ENCODE measurements at places on chromosomes 12 and 14.
A peak's percentile ranks its signal among the peaks of the same experiment; 100 is the strongest.

GRCh38 chr14:58107947-58108552 lies 44.0 kb downstream of the ARMH4 start:
- DNase-seq = peak; percentile 80

GRCh38 chr12:3101309-3102024 lies 24.3 kb downstream of the TSPAN9 start:
- DNase-seq = no peak

DNA sequence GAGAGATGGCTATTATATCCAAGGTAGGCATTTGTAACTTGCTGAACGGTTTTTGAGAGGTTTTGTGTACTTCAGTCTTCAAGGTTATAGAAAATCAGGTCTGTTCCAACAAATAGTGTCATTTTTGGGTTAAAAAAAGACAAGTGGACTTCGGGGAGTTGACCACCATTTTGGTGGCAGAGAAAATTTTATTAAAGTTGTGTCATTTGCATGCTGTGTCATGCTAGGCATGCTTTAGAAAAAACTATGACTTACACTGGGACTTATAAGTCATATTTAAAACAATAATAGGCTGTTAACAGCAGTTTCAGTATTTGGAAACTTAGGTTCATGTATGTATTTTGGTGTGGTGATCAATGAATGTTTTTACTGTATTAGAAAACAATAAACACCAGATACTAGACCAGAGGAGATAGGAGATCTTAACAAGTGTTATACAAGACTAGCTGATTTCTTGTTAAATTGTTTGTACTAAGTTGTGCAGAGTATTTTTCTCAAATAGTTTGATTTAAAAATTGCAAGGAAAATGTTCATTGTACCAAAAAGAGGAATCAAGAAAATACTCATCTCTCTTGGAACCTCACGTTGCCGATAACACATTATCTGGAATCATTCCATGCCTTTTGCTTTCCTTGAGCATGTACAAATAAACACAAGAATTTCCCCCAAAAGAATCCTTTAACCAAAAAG lies 1.4 kb downstream of the RAN start:
- no peak for DNase-seq

DNA sequence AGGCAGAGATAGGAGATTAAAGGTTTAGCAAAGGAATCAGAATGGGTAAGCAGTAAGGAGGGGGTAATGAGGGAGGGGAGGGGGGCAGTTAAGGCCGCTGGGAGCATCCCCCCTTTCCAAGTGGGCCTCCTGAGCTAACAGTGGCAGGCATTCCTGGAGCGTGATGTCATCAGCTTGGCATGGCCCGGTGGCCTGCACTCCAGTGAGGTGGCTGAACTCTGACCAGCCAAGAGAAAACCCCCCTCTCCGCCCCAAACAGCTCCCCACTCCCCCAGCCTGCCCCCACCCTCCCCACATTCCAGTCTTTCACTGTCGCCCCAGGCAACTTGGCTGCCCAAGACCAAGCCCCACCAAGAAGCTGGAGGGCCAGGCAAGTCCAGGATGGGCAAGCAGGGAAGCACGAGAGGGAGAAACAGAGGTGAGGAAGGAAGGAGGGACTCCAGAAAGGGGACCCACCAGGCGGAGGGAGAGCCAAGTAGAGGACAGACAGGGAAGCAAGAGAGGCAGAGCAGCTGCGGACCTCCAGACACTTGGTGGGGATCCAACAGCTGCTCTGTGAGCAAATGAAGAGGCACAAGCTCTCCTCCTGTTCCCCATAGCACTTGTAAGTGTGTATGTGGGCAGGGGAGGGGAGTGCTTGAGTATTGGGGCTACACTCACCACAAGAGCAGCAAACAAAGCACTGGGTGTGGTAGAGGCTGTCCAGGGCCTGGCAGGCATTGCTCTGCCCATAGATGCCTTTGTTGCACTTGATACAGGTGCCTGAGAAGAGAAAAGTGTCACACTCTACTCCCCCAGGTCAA lies 4.5 kb downstream of the AJUBA start:
- no peak for DNase-seq

DNA sequence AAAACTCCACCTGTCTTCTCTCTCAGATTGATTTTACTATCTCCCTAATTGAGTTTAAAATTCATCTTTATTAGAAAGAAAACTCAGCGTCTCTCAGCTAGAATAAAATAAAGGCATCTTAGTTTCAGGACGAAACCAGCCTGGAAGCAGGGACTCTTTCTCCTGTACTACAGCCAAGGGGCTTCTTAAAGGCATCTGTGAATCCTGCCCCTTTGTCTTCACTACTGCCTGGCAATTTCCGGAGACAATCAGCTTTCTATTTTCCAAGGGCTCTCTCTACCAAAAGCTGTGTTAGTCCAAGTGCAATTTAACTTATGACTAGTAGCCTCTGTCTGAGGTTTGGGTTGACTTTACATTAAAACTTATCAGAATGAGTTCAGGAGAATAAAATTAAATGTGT lies 623.3 kb upstream of the FOXG1 start:
- DNase-seq = peak; percentile 16

DNA sequence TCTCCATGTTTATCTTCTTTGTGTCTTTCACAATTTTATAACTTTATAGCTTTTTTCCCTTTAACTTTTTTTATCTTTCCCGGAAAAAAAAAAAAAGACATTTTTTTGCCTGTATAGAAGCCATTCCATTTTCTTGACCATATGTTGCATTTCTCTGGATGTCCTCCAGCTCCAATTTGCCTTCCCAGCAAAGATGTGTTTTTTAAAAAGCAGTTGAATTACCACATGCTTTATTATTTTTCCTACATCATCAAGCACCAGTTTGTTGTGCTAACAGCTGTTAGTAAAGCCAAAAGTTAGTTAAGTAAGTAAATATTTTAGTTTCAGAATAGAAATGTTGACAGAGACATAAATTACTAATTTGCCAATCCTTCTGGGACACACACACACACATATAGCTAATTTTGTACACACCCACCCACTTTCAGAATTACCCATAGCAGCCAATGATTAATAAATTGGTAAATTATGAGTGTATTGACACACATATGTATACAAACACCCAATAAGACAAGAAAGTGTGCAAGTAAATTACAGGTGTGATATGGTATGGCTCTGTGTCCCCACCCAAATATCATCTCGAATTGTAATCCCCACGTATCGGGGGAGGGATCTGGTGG lies 118.3 kb downstream of the SLC38A6 start:
- DNase-seq = no peak

GRCh38 chr12:90401185-90401584 lies 553.8 kb downstream of the CCER1 start:
- no peak for DNase-seq

DNA sequence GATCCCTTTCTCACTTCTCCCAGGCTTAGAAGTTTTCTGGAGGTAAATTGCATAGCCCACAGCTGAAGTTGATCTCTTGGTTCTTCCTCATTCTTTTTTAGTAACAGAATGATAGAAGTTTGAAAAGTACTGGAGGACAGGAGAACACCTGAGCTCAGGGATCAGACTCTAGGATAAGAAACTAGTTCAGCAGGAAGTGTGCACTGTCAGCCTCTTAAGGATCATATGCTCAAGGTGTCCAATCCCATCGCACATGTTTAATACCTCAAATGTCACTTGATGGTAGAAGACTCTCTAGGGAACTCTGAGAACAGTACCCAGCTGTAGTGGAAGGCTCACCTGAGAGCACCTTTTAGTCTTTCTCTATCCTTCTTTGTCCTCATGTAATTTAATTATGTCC lies 14.7 kb upstream of the LIMA1 start:
- no peak for DNase-seq

GRCh38 chr14:68695856-68696255 lies 97.0 kb downstream of the ZFP36L1 start:
- DNase-seq = no peak

DNA sequence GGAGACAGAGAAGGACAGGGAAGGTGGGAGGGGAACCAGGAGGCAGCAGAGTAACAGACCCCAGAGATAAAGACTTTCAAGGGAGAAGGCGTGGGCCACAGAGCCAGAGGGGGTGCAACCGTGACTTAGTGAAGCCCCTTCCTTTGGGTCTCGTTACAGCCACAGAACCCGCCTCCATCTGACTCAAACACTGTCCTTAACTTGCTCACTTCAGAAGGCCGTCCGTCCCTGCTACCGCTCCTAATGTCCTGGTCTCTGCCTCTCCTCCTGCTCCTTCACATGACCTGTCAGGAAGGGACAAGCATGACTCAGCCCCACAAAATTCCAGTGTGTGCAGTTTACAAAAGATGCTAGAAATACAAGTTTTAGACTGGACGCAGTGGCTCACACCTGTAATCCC lies 18.0 kb downstream of the RIMBP2 start:
- no peak for DNase-seq

GRCh38 chr12:74641262-74641661 lies 103.6 kb downstream of the ATXN7L3B start:
- DNase-seq = no peak

DNA sequence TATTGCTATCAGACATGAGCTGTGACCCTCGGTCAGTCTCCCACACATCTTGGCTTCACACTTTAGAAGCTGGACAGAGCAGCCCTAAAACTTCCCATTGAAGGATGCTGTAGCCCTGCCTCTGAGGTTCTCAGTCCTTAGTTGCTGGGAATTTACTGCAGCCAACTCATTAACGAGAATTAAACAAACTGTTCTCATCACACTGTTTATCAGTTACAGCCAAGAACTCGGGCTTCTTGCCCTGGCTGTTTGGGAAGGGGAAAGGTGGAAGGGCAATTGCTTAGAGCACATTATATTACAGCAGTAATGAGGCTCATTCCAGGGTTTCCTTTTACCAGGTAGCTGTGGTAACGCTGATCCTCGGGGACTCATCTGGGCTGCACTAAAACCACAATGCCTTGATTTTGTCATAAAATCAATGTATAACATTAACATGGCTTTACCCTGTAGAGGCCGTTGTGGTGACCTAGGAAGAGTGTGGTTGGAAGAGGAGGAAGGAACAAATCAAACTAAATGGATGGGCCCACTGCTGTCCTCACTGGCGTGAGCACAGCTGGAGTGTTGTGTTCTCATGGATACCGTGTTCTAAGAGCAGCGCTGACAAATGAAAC lies 87.1 kb downstream of the GPR135 start:
- peak; percentile 12 for DNase-seq

DNA sequence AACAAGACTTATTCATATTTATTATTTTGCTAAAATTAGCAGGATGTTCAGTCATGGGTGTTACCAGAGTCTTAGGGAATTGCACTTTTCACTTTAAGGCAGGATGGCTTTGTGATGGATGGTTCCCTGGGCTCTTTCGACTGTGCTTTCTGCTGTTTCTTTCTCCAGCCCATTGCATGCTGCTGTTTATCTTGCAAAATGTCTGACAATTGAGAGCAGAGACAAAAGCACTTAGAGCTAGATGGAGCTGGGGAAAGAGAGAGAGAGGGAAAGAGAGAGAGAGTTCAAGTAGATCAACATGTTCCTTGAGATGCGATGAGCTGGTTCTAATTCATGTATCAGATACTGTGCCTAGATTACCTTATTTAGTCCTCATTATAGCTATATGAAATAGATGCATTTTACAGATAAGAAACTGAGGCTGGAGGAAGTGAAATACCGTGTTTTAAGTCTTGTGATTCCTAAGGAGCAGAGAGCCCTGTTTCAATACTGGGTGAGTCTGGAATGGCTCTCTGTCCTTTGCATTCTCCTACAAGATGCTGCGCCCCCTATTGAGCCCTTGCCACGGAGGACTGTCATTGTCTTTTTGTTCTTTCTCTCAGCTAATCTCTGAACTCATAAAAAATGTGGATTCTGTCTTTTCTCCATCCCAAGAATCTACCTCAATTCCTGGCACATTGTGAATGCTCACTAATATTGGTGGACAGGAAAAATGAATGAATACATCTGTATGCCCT lies 227.9 kb downstream of the ALG10B start:
- DNase-seq = no peak

DNA sequence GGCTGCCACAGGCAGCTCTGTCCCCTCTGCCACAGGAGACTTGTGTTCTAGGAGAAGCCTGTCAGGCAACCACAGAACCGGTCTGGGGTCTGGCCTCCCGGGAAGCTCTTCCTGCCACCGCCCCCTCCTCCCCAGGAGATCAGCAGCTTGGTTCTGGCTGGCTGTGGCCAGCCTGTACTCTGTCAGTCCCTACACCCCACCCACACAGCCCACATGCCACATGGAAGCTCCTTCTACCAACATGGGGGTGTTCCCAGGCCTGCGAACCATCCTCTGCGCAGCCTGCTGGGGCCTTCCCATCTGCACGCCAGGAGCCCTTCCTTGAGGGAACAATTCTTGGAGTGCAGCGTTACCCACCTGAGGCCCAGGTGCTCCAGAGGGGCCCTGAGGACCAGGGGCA lies 16.8 kb downstream of the TMEM106C start:
- peak; percentile 45 for DNase-seq

DNA sequence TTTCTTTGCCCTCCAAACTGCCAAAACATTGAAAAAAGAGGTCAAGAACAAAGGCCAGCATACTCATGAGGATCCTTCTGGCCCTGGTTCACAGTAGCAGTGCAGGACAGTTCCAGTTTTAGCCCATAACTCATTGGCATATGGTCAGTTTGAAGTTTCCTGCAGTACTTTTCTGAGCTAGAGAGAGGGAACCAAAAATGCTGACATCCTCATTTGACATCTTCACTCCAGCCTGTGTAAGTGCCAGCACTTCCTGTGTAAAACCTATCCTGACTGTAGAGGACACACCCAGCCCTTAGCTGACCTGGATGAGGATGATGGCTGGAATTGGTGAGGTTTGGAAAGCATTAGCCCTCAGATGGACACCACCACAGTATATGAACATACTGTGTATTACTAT lies 84.1 kb downstream of the FGD4 start:
- peak; percentile 74 for DNase-seq

- no peak for DNase-seq
Measured at GRCh38 chr14:99718811-99719192, 34.7 kb downstream of the CYP46A1 start.

- peak; percentile 51 for DNase-seq
Measured at GRCh38 chr12:57983146-57983857, 41.9 kb downstream of the ATP23 start.
